Esophagus squamous epithelium (tissue), 5 donors: ENCODE measurements at places on chromosomes 2 and 18. TPM values are rescaled to one million over a fixed set of nuclear protein-coding genes. Genes with fewer than 3 reads are reported as not detected.

Gene CYTIP
- total RNA-seq = 4.0 TPM

Gene LOXHD1
- total RNA-seq = 0.19 TPM

Gene CYRIA
- total RNA-seq = 1.4 TPM

GRCh38 chr2:101759162-101759561 is 61.7 kb downstream of the MAP4K4 start:
- DNase-seq = no peak

GRCh38 chr2:64839844-64840243 is 149.4 kb upstream of the SLC1A4 start:
- no peak for DNase-seq

DNA sequence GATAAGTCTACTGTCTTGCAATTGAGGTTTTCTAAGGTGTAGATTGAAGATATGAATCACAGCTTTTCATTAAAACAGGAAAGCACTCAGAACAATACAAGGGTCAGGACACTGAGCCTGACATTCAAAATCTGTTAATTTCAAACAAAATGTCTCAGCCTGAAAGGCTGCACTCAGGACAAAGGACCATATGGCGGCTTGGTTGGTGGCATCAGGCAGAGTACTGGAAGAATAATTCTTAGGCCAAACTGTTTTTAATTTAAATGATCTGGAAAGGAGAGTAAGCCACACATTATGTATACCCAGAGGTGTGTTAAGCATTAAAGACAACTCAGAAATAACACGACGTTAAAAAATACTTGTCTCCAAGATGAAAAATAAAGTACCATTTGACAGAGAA is 85.9 kb downstream of the SKA1 start:
- no peak for DNase-seq

GRCh38 chr2:209771474-209772289 is at the start of gene UNC80:
Gene UNC80, plus strand, starts transcription at chr2:209771832. Its CDS starts 241 bp downstream, at chr2:209772073.
- no peak for DNase-seq

GRCh38 chr2:39127973-39128372 is 7.1 kb upstream of the SOS1 start:
- no peak for DNase-seq

DNA sequence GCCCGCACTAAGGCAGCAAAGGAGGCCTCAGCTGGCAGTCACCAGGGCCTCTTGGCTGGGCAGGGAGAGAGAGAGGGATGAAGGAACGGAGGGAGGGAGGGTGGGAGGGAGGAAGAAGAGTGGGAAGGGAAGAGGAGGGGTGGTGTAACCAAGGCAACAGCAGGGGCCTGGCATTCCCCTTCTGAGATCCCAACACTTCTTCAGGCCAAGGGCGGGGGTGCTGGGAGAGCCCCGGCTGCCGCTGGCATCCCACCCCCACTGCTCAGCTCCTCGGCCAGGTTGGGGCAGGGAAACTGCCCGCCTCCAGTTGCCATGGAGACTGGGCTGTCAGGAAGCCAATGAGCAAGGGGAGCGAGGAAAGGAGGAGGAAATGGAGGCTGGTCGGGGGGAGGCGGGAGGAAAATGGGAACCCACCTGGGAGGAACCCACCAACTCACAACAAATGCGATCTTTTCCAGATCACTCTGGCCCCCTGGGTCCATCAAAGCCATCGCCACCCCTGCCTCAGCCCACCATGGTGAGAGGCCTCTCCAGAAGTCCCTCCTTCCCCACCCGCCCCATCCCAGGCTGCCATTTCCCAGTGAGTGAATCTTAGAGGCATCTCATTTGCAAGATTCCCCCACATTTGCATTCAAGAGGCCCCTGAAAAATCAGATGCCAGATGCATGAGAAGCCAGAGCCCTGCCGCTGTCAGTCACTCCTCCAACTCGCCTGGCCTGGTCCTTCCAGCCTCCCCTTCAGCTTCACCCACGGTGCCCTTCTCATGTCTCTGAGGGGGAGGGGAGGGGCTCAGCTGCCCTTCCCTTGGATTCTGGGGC is 12.4 kb downstream of the SH2D6 start:
- DNase-seq = no peak

DNA sequence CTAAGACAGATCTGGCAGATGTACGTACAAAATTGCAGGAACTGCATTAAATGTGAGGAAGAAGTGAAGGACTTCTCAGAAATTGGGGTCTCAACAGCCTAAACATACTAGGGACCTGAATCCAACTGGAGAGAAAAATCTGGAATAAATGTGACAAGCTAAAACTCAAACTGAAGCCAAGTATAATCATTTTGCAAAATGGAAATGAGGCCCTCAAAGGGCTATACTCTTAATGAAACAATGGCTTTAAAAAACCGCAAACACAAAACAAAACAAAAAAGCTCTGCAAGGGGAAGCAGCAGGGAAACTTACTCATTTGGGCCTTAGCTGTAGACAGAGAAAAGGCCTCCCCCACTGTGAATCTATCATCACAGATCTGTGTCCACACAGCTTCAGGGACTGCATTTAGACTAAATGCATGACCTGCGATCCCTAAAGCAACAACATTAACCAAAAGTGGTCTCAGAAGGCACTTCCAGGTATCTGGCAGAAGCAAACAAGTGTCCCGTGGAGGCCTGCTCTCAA is 63.2 kb downstream of the CCBE1 start:
- DNase-seq = no peak
